ENCODE measurements at places on chromosomes 2 and 18.

GRCh38 chr2:217049422-217049821 lies 189.6 kb upstream of the TNP1 start:
- no peak for DNase-seq

GRCh38 chr2:6833300-6833604 lies 32.5 kb downstream of the CMPK2 start:
- no peak for DNase-seq

- no peak for DNase-seq
Observed at GRCh38 chr18:905307-905947, 756 bp downstream of the ADCYAP1 start.

DNA sequence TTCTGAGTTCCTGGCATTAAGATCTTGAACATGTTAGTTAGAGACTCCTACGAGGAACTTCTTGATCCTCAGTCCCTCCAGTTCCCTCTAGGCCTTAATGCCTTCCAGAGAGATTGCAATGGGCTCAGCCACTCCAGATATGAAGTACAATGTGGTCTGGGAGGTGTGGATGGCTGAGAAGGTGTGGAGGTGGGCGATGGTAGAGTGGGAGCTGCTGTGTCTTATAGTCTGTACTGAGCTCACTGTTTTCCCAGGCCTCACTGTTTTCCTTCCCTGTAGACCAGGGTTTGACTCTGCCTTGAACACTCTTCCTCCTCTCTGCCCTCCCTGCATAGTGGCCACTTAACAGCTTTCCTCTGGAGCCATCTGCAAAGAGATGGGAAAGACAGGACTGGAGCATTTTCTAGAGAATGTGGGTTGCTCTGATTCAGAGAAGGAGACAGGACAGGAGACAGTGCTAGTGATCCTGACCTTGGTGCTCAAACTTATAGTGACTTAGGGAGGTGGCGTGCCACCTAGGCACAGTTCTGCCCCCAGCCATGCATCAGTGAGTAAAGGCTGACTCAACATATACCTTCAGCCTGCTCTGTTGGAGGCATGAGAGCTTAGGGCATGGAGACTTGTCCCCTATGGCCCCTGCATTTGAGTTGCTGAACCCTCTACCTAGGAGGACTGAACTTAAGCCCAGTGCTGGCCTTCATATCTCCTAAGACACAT lies 129.7 kb downstream of the TDRD15 start:
- DNase-seq: no peak

GRCh38 chr18:73690222-73690621 lies 457.4 kb downstream of the FBXO15 start:
- DNase-seq: no peak

- DNase-seq: peak; percentile 77
Observed at GRCh38 chr2:178194600-178195389, 483 bp downstream of the OSBPL6 start.

DNA sequence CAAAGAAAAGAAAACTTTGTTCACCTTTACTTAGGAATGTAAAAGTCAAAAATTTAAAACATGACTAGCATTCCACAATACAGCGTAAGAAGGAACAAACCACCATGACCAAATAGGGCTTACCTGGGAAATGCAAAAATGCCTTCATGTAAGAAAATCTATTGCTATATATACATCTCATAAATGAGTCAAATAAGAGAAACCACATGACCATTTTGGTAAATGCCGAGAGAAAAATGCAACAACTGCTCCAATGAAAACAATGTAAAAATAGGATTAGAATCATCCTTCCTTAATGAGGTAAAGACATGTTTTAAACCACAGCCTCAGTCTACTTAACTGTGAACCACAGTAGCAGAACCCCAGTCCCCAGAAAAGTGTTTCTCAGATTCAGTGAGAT lies 49.4 kb downstream of the TGOLN2 start:
- no peak for DNase-seq

DNA sequence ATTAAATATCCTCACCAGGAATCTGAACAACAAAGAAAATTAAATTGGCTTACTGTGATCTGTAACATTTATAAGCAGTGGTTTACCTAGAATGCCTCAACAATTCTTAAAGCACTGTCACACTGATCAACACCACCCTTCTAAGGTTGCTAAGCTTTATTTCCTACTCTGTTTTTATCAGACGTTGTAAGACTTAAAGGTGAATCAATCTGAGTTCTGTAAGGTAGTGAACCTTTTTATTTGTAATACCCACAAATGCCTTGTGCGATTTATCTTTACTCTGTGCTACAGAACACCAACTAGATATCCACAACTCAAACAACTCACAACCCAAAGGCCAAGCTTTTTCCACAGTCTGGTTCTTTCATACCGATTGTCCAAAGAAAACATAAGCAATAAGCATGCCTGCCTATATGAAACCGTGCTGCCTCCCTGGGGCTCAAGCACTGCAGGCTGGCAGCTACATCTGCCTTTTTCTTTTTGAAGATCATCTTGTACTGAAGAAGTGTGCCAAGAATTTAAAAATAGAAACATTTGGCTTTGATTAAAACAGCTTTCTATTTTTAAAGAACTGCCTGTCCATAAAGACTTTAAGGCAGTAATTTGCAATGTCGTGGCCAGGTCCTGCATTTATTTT lies 490.7 kb downstream of the NUP35 start:
- no peak for DNase-seq

GRCh38 chr2:148893906-148894305 lies 18.9 kb downstream of the KIF5C start:
- DNase-seq: no peak

DNA sequence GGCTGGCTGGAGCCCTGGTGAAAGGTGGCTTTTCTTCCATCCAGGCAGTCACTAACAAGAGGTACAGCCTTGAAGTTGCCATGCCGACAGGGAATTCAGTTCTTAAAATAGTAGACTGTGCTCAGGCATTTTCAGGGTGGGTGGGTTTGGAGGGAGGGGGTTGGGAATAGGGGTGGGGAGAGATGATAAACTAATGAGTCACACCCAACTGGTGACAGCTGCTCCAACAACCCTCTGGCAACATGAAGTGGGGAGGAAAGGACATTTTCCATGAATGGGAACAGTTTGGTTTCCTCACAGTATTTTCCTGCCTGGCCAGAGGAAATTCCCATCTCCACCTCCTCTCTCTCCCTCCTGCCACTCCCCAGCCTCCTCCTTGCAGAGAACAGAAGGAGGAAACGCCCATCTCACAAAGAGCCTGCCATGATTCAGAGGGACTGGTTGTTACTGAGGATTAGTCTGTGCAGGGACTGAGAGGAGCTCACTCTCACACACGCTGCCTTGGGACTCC lies 113.0 kb upstream of the SLC1A4 start:
- DNase-seq: peak; percentile 89

DNA sequence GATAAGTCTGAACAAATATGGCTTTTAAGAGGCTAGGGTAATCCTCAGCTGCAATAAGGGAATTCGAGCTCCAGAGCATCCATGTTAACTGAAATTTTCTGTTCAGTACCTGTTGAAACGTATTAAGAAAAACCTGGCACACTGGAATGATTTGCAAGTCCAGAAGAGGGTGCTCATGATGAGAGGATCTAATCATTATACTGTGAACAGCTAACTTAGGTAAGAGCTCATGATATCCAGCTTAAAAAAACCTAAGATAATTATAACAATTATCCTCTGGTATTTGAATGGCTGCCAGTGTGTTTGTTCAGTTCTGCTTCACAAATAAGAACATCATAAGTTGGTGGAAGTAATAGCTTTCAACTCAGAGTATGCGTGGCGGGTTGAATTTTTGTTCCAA lies 1118.3 kb upstream of the DDX18 start:
- DNase-seq: peak; percentile 0

DNA sequence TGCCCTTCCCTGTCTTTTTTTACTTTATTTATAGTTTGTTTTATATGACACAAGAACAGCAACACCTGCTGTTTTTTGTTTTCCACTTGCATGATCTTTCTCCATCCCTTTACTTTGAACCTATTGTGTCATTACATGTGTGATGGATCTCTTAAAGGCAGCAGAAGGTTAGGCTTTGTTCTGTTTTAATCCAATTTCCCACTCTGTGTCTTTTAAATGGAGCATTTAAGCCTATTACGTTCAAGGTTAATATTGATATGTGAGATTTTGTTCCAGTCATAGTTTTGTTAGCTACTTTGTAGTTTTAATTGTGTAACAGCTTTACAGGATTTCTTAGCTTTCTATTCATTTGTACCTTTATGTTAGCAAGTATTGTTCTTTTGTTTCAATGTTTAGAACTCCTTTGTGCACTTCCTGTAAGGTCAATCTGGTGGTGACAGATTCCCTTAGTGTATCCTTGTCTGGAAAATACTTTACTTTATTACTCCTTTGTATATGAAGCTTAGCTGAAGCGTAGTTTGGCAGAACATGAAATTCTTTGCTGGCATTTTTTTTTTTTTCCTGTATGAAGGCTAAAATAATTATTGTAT lies 1443.0 kb upstream of the LRRTM1 start:
- DNase-seq: no peak

DNA sequence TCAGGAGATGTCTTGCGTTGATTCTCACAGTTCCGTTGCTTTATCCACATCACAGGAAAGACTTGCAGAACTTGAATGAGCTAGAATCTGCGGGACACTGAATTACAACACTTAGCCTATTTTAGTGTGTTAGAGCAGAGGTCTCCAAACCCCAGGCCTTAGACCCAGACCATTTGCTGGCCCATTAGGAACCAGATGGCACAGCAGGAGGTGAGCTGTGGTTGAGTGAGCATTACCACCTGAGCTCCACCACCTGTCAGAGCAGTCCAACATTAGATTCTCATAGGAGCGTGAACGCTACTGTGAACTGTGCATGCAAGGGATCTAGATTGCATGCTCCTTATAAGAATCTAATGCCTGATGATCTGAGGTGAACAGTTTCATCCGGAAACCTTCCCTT lies 3.8 kb downstream of the MRPL30 start:
- DNase-seq: no peak

- peak; percentile 24 for DNase-seq
Observed at GRCh38 chr2:201218780-201219179, 35.8 kb downstream of the CASP10 start.

DNA sequence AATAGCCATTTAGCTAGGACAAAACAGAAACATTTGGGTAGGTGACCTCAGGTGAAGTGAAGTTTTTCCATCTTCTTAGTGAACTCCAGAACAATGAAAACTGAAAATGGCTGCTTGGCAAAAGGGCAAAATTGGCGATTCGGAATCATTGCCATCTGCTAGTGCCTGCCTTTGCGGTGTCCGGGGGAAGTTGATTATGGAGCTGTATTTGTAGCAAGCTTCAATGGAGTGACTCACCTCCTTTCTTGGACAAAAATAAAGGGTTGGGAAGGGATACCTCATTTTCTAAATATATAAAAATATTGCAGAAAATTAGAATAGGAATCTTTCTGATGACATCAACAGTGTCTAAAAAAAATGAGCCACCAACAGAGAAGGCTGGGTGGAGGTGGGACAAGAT lies 460.5 kb downstream of the TGIF1 start:
- DNase-seq: no peak

DNA sequence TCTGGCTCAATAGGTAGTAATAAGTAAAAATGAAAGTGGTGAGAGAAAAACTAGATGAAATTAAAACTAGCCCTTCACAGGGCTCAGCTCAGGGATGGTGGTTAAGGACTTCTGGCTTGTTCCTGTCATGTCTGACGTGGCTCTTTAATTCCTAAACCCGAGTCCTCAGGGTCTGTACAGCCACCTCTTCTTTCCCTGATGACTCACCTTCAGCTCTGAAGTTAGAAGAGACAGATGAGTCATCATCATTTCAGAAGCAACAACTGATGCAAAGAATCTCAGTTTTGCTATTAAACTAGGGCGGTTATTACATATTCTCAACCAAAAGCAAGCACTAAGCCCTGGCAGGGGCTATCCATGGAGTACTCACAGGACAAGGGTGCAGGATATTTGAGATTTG lies 24.0 kb upstream of the ITGB6 start:
- peak; percentile 100 for DNase-seq

DNA sequence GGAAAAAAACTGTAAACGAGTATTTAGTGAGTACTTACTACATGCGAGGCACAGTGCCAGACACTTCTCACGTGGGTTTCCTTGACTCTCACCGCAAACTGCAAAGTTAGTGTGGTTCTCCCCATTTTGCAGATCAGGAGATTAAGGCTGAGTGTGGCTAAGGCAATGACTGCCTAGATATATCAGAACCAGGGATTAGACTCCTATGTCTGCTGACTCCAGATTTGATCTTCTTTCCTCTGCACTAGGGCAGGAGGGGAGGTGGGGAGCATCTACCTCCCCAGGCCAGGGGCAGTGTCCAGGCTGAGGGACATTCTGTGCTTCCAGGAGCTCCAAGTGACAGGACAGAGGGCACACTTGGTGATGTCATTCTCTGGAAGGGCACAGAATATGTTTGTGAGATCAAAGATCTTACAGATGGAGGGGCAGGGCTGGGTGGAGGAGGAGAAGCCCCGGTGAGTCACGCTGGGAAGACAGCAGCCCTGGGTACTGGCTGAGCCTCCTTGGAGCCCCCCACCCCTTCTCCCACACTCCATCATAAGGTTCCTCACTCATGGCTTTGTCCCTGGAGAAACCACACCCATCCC lies 92.4 kb downstream of the RHOB start:
- DNase-seq: peak; percentile 48

- no peak for DNase-seq
Observed at GRCh38 chr2:70443726-70444125, 109.9 kb downstream of the TGFA start.

- DNase-seq: no peak
Observed at GRCh38 chr18:12924616-12925015, 23.2 kb upstream of the SEH1L start.

- DNase-seq: no peak
Observed at GRCh38 chr2:96804986-96805385, 11.1 kb upstream of the CNNM3 start.

DNA sequence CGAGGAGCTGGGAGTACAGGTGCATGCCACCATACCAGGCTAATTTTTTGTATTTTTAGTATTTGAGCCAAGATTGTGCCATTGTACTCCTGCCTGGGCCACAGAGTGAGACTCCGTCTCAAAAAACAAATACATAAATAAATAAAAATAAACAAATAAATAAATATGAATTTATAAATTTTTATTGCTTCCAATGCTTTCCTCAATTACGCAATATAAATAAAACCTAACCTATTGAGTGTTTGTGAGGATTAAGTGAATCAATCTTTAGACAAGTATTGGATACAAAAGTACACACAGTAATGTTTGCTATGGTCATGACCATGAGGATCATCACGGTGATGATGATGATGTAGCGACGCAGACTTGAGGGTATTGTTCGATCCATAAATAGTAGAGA lies 257.4 kb downstream of the ASXL3 start:
- no peak for DNase-seq

DNA sequence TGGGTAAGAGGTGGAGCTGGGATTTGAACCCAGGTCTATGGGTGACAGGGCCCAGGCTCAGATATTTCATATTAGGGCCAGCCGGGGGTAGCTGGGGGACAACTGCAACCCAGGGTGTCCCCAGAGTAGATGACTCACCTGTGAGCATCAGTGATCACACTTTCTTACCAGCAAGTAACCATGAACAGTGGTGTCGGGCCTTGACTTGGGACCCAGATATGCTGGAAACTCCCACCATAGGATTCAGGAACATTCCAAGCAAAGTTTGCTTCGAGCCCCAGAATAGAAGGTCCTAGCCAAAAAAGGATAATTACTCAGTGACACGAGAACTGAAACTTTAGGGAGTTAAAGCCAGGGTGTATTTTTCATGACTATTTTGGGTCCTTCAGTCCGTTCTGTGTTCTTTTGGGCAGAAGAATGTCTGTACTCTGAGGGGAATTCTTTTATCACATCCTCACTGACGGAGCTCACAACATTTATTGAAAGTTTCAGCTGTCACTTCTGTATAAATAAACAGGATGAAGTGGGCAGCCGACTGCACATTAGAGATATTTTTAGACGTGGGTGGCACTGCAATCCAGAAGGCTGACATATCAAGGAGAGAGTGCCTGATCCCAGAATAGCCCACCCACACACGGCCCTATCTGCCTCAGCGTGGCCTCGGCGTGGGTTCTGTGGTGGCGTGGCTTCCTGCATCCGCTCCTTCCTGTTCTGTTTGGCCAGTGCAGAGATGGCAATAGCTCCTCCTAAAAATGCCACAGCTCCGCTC lies 45.6 kb downstream of the RAMP1 start:
- peak; percentile 25 for DNase-seq

All from ELR (cell line).